Stimulated activated CD4-positive, alpha-beta T cell treated with anti-CD3 and anti-CD28 coated beads, TNF-alpha, amount 100 ng/mL, for 4 hours (primary cell): ENCODE measurements at places on chromosomes 1 and 21.

- no peak for DNase-seq
Measured at GRCh38 chr1:99619583-99619982, 26.3 kb upstream of the PALMD start.

GRCh38 chr1:100009458-100009857 is 39.7 kb downstream of the SLC35A3 start:
- DNase-seq: no peak

- no peak for DNase-seq
Measured at GRCh38 chr1:6389971-6390370, 3.6 kb downstream of the ACOT7 start.

DNA sequence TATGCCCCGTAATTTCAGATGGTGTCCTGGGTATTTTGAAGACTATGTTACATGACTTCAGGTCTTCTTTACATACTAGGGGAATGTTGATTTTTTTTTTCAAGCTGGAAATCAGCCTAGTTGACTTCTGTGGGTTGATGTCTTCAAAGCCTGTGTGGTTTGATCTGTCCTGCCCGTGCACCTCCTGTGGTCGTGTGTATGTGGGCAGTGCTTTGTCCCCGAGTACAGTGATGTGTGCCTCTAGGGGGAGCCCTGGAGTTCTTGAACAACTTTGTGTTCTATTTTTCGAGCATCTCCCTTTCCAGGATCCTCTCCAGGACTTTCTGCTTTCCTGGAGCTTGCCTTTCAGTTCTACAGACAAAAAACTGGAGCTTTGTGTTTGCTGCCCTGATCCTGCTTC is 28.9 kb downstream of the OBSCN start:
- DNase-seq: no peak

- DNase-seq: no peak
Measured at GRCh38 chr1:81506699-81507098, 294.0 kb upstream of the ADGRL2 start.

GRCh38 chr1:188615321-188615720 is 1786.6 kb downstream of the PLA2G4A start:
- no peak for DNase-seq

- DNase-seq: no peak
Measured at GRCh38 chr1:64856553-64856952, 109.8 kb downstream of the JAK1 start.

- no peak for DNase-seq
Measured at GRCh38 chr1:86153836-86154235, 2.7 kb downstream of the COL24A1 start.
